ENCODE measurements at places on chromosomes 4 and X. TPM values are rescaled to one million over a fixed set of nuclear protein-coding genes. Genes with fewer than 3 reads are reported as not detected.

The ADGRG4 gene
- total RNA-seq, result not detected

DNA sequence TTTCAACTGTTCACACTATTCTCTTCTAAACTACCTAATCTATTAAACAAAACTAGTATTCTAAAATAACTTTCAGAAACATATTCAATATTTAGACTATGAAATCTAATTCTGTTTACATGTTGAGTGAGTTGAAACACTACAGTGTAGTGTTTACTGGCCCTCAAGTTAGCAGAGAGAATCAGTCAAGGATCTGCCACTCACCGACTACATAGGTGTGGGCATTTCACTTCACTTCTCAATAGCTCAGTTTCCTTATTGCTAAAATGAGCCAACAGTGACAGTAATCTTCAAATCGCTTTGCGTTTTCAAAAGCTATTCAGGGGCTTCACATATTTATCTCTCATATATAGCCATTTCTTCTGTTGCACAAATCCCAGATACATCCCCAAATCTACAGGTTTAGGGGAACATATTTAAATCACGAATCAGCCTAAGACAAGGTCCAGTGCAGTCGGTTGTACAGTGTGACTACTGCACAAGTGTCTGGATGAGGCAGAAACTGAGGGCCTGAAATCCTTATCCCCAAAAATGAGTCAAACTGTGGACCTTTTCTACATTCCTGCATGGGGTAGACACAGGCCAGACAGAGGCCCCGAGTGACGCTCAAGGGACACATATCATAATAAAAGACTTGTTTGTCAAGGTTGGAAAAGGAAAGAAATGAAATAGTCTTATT, 129.8 kb downstream of the PPP3CA start:
- no peak overlapping the region for H3K27ac ChIP-seq
- peaks cover 5% of the 10 kb centered on the region for H3K4me1 ChIP-seq
- no peaks in the 10 kb centered on the region for H3K36me3 ChIP-seq
- no peaks in the 10 kb centered on the region for H3K27me3 ChIP-seq
- no peak overlapping the region for H3K4me3 ChIP-seq
- no peak for DNase-seq

GRCh38 chrX:100994352-100995281, 25.1 kb downstream of the ARL13A start:
- DNase-seq, result peak; percentile 24
- H3K27me3 ChIP-seq, result no peaks in the 10 kb centered on the region
- peaks cover 4% of the 10 kb centered on the region for H3K36me3 ChIP-seq
- peak overlapping the region; percentile 68 for H3K27ac ChIP-seq

- H3K36me3 ChIP-seq, result peaks cover 5% of the 10 kb centered on the region
- peak overlapping the region; percentile 57 for H3K27ac ChIP-seq
- H3K4me1 ChIP-seq, result peaks cover 8% of the 10 kb centered on the region
- DNase-seq, result no peak
Observed at GRCh38 chr4:122309988-122310626, 68.7 kb upstream of the ADAD1 start.

The CLGN gene
- 0.10 TPM for total RNA-seq

The LIAS gene
- total RNA-seq, result 30.9 TPM

GRCh38 chrX:134933911-134934310, 56.9 kb upstream of the SMIM10 start:
- H3K4me1 ChIP-seq, result no peaks in the 10 kb centered on the region
- no peak overlapping the region for H3K27ac ChIP-seq
- no peaks in the 10 kb centered on the region for H3K27me3 ChIP-seq
- H3K4me3 ChIP-seq, result no peak overlapping the region
- H3K36me3 ChIP-seq, result no peaks in the 10 kb centered on the region

DNA sequence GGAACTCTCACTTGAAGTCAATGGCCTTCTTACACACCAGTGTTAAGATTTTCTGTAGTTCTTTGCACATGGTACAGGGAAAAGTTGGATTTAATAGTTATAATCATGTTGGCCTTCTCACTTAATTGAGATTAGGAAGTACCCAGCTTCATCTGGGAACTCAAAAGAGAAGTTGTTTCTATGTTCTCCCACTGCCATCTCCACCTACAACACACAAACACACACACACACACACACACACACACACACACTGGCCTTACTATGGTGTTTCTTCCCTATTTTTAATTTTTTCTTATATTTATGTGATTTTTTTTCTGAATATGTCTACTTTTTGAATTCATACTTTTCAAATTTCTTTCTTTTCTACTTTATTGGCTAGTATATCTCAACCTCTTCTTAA, 10.0 kb upstream of the CHIC2 start:
- no peak overlapping the region for H3K4me3 ChIP-seq
- H3K27me3 ChIP-seq, result peaks cover 2% of the 10 kb centered on the region
- no peak for DNase-seq
- H3K27ac ChIP-seq, result no peak overlapping the region
- H3K36me3 ChIP-seq, result no peaks in the 10 kb centered on the region

DNA sequence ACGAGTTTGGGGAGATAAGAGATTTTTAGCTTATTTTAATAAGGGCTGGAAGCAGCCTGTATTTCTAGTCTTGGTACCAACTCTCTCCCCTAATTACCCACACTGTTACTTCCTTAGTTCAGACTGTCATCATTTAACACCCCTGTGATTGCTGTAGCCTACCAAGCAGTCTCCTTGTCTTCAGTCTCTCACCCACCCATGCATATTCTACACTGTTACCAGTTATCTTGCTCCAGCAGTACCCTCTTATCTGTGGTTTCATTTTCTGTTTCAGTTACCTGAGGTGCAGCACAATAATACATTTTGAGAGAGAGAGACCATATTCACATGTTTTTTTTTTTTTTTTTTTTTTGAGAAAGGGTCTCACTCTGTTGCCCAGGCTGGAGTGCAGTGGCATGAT, 80.2 kb downstream of the DIAPH2 start:
- H3K36me3 ChIP-seq, result no peaks in the 10 kb centered on the region
- H3K4me3 ChIP-seq, result no peak overlapping the region
- peaks cover 7% of the 10 kb centered on the region for H3K4me1 ChIP-seq
- H3K27ac ChIP-seq, result no peak overlapping the region
